ENCODE measurements at places on chromosomes 1 and 21.

GRCh38 chr1:200415789-200416593 is 6.2 kb upstream of the ZNF281 start:
- DNase-seq = peak; percentile 81

DNA sequence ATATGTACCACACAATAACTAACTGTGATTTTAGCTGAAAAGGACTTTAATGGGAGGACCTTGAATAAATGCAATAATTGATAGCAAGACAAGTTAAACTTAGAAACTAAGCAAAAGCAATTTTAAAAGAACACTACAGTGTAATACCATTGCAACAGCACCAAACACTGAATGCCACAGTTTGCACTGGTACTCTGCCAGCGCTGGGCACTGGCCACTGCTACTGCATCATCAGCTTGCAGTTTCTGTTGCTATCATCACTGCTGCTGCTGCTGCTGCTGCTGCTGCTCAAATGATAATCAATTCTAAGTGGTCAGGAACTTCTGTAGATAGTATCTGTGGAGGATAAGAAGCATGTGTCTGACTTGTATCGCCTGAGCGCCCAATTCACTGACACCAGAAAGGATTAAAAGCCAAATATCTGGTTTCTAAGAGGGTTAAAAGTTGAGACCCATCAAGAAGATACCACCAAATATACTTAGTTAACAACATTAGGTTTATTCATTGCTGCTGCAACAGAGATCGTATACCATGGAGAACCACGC is 306.9 kb downstream of the LRRC40 start:
- no peak for DNase-seq

GRCh38 chr1:69985901-69986439 is 219.4 kb downstream of the LRRC40 start:
- no peak for DNase-seq

- no peak for DNase-seq
These were observed 10.3 kb upstream of the PTPN7 start for GRCh38 chr1:202170726-202171125.

- DNase-seq = no peak
These were observed 64.4 kb upstream of the RPL11 start for GRCh38 chr1:23627069-23627735.

DNA sequence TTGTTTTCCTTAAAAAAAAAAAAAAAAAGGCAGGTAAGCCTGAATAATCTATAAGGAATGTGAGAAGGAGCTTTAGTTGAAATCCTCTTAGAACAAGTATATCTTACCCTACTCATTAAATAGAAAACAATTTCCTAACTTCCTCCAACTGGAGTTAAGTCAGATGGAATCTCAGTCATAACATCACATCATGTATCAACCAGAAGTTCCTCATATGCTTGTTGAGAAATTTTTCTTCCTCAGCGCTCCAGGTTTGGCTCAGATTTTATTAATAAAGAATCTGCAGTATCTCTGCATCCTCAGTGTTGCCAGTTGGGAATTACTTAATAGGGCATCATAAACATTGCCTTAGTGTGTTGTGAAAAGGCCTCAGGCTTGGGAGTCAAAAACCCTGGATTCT is 37.6 kb downstream of the DUSP10 start:
- DNase-seq = peak; percentile 24

DNA sequence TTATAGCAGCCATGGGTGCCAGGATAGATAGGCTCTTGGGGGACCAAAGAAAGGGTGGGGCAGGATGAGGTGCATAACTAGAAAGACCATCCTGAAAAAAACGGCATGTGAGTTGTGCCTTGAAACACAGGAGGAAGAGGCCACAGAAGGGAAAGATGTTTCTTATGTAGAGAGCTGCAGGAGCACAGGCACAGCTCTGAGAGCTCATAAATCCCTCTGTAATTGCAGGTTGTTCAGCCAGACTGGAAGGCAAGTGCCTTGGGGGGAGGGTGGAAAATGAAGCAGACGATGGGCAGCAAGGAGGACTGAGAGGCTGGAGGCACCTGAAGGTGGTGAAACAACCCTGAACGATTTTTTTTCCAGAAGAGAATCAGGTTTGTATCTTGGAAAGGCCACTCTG is 170.7 kb downstream of the NR5A2 start:
- DNase-seq = no peak

GRCh38 chr1:1894354-1895059 is 3.6 kb upstream of the GNB1 start:
- DNase-seq = no peak

- no peak for DNase-seq
These were observed 5.5 kb downstream of the ETV3 start for GRCh38 chr1:157132616-157133167.

GRCh38 chr1:73517603-73518191 is 680.3 kb downstream of the LRRIQ3 start:
- DNase-seq = no peak

DNA sequence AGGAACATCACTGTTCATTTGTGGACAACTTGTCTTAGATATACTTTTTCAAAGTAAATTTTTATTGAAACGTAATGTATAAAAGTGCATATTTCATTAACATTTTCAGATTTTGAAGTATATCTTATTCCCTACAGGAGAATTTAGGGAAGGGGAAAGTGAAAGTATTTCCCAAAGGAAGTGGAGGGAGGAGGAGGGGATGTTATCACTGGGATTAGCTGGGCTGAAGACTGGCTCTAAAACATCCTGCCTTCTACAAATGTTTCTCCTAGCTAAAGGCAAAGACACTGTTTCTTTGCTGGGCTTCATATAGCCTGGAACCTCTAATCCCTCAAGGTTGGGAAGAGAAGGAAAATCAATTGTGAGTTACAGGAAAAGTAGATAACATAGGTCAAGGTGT is 7.1 kb upstream of the ZNF697 start:
- no peak for DNase-seq

DNA sequence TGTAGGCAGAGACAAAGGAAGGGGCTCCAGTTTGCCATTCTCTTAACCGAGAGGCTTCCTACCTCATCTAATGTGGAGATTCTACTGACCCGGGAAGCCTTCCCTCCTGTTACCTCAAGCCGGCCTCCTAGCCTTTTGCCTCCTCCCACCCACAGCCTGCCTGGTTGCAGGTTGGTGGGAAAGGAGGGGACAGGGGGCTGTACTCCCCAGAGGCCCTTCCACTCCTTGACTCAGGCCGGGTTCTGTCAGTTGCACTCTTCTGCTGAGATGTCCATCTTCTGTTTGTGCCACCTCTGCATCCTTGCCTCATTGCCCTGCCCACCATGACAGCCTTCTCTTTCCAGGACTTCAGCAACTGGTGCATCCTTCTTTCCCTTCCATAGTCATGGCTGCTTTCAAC is 98.0 kb upstream of the SLC44A3 start:
- DNase-seq = no peak

DNA sequence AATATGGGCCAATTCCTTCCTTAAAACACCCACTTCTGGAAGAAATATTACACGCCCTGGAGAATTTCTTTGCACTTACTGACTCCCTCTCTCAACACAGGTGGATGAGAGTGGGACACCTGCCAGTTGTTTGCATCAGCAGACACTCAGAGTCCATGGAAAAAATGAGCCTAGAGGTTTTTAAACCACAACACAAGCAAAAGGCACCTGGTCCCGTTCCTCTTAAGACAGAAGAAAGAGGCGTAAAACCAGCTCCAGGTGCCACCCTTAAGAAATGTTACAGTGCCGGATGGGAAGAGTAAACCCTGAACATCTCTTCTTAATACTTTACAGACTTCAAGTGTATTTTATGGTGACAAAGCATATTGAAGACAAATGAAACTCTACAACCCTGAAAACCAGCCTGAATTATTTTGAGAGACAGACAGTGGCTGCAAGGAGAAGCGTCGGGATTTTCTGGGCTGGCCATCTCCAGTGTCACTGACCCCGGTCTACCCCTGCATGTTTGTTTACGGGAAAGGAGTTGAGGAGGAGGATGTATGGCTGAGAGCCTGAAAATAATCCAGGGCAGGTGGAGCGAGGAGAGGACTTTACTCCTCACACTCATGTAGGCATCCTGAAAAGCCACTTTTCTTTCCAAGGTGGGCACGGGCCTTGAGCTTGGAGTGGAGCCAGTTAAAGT is 7.8 kb upstream of the RIPK4 start:
- no peak for DNase-seq

DNA sequence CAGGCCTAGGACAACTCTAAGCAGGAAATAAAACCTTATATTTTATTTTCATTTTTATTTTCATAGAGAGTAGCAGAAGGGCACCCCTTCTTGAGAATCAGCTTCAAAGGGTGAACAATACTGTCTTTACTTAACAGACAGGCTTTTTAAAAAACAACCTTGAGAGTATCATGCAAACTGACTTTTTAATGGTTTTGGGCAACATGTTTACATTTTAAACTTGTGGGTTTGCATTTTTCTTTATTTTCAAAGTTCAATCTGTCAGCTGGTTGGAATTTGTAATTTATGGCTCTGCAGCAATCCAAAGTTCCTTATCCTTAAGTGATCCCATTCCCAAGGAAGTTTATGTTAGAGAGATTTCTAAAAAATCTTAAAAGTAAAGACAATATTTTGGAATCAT is 392.3 kb upstream of the ADAMTS5 start:
- DNase-seq = peak; percentile 15

GRCh38 chr1:22846458-22846857 is 126.2 kb downstream of the LACTBL1 start:
- no peak for DNase-seq

- DNase-seq = no peak
These were observed 12.9 kb upstream of the ETV3 start for GRCh38 chr1:157151073-157151472.

- DNase-seq = no peak
These were observed 15.0 kb downstream of the IFNAR2 start for GRCh38 chr21:33244779-33245105.

DNA sequence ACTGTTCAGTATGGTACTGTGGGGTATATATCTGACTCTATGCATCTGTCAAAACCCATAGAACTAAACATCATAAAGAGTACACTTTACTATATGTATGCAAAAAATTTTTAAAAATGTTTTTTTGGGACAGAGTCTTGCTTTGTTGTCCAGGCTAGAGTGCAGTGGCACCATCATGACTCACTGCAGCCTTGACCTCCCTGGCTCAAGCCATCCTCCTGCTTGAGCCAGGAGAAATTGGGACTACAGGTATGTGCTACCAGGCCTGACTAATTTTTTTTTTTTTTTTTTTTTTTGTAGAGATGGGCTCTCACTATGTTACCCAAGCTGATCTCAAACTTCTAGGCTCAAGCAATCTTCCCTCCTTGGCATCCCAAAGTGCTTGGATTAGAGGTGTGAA is 11.5 kb downstream of the TRIT1 start:
- no peak for DNase-seq

DNA sequence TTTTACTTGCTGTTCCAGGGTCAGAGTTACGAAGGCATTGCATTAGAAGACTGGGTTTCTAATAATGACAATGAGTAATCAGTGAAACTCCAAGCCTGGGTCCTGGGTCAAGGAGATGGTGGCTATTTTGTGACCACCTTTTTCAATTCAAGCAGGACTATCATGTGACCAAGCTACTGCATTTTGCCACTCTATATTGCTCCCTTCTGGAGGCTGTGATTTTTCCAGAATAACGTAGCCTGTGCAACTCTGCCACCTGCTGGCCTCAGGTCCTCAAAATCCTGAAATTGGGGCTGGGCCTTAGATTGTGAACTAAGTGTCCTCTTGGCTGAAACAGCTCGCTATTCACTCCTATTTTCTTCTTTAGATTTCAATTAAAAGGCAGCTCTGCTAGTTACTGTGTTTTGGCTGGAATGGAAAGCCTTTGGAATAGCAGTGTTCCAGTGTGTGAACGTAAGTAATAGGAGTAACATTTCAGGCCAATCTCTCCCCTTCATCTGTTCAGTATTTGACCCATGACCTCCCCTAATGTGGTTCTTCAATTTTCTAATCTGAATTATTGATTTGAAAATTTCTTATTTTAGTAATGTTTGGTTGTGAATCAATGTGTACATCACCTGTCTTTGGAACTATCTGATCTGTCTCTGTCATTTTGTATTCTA is 52.9 kb upstream of the CD46 start:
- DNase-seq = peak; percentile 38

GRCh38 chr1:243315893-243316292 is 60.1 kb downstream of the SDCCAG8 start:
- DNase-seq = peak; percentile 18

- no peak for DNase-seq
These were observed 1.4 kb downstream of the SPTA1 start for GRCh38 chr1:158685085-158685484.

DNA sequence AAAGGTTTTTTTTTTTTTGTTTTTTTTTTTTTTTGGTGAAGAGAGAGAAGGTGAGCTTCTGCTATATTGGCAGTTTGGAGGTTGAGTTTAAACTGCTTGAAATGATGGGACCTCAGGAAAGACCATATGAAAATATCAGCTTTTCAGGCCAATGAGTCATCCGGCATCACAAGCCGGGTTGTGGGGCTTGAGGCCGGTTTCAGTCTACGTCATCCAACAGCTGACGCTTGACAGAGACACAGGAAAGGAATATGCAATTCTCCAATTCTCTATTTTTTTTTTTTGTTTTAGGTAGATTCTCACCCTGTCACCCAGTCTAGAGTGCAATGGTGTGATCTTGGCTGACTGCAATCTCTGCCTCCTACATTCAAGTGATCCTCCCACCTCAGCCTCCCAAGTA is 52.4 kb downstream of the KCNJ6 start:
- no peak for DNase-seq

- peak; percentile 63 for DNase-seq
These were observed 654 bp upstream of the ARHGEF2 start for GRCh38 chr1:155978973-155979429.

- DNase-seq = peak; percentile 17
These were observed 122.8 kb downstream of the PLPP3 start for GRCh38 chr1:56456435-56457101.

- no peak for DNase-seq
These were observed 413.9 kb downstream of the ADGRL2 start for GRCh38 chr1:82214606-82215005.

GRCh38 chr1:158272681-158273080 is 17.0 kb upstream of the CD1C start:
- DNase-seq = no peak

Data from GM03348 (cell line).